ENCODE measurements at places on chromosomes 11 and 22.

DNA sequence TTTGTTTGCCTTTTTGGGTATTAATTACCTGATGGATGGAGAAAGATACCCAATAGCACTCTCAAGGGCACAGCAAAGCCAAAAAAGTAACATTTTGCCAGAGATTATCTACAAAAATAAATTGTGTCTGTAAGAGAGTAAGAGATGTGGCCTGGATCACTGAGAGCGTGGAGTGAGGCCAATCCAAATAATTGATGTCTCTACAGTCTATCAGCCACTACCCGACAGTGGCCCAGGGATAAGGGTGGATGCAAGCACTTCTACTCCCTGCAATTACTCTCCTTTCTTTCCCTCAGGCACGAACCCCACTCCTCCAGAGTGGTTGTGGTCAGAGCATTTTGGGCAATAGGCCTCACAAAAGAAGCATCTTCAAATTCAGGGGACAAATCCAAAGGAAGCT is 92.3 kb upstream of the ZC3H12C start:
- DNase-seq, result no peak

DNA sequence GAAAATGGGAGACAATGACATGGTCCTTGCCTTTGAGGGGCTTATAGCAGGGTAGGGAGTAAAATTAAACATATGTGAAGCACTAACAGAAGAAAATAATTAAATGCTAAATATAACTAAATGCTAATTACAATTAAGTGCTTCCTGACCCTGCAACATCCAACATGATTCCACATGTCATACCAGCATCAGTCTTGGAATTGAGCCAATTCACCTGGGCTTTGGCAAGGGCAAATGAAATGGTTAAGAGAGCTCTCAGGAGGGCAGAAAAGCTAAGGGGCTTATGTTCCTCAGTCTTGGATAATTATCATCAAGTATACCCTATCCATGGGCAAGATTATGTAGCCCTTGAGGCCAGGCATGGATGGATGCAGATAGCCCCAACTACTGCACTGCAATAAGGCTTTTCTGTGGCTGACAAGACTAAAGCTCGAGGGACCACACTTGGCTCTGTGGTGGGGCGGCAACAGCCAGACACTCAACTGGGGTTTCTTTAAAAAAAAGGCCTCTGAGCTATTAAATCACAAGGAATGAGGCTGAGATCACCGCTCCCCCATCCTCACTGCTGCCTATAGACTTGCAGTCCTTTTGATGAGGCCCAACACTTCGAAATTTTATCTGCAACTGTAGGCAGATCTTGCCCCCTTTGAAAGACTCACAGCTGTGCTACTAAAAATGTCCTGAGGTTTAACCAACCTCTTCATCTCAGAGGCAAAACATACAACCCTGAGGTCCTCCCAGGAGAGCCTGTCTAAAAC is 39.0 kb downstream of the IL18BP start:
- peak; percentile 32 for DNase-seq

DNA sequence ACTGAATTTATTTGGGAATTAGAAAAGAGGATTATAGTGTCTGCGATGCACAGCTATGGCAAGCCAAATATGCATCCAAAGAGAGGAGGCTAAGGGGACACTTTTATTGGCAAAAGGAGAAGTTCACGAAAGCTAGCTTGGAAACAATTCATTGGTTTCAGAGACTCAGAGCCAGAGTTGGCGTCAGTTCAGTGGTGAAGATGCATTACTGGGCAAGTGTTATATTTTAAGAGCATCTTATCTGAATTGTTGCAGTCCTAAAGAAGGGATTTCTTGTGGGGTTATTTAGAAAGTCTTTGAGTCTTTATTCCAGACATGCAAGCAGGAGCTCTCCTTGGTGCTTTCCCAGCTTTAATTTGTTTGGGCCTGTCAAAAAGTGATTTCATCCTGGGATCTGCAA is 15.0 kb downstream of the CLDN5 start:
- no peak for DNase-seq

GRCh38 chr11:68076371-68077042 is 37.7 kb downstream of the TCIRG1 start:
- DNase-seq, result no peak

GRCh38 chr11:69828276-69828970 is 9.2 kb upstream of the FGF3 start:
- DNase-seq, result no peak

- DNase-seq, result no peak
Observed at GRCh38 chr11:1638344-1638743, 8.8 kb downstream of the KRTAP5-5 start.

GRCh38 chr11:121225382-121225781 is 67.2 kb upstream of the SC5D start:
- no peak for DNase-seq

- peak; percentile 65 for DNase-seq
Observed at GRCh38 chr22:43000441-43001175, 14.3 kb downstream of the PACSIN2 start.

GRCh38 chr22:43406186-43406790 is 5.5 kb upstream of the MPPED1 start:
- no peak for DNase-seq

GRCh38 chr11:100329352-100329751 is 357.7 kb upstream of the ARHGAP42 start:
- no peak for DNase-seq

GRCh38 chr11:129825380-129825779 is 9.7 kb downstream of the TMEM45B start:
- no peak for DNase-seq
